ENCODE measurements at places on chromosomes 1 and 21. TPM values are rescaled to one million over a fixed set of nuclear protein-coding genes. Genes with fewer than 3 reads are reported as not detected.
A peak's percentile ranks its signal among the peaks of the same experiment; 100 is the strongest.

Gene LCA5L
- not detected for total RNA-seq

Gene TSPEAR
- total RNA-seq: 0.47 TPM

Gene PPM1J
- not detected for total RNA-seq

Gene SH3BGR
- total RNA-seq: 2.6 TPM

Gene PANK4
- 82.5 TPM for total RNA-seq

Gene SNRPE
- 66.6 TPM for total RNA-seq

Gene SDCCAG8
- 66.5 TPM for total RNA-seq

Gene CD58
- 63.0 TPM for total RNA-seq

GRCh38 chr1:157961805-157962762, 31.4 kb upstream of the KIRREL1 start:
- H3K4me1 ChIP-seq: no peaks in the 10 kb centered on the region
- no peak overlapping the region for H3K27ac ChIP-seq
- no peaks in the 10 kb centered on the region for H3K36me3 ChIP-seq
- H3K27me3 ChIP-seq: no peaks in the 10 kb centered on the region
- no peak for DNase-seq

DNA sequence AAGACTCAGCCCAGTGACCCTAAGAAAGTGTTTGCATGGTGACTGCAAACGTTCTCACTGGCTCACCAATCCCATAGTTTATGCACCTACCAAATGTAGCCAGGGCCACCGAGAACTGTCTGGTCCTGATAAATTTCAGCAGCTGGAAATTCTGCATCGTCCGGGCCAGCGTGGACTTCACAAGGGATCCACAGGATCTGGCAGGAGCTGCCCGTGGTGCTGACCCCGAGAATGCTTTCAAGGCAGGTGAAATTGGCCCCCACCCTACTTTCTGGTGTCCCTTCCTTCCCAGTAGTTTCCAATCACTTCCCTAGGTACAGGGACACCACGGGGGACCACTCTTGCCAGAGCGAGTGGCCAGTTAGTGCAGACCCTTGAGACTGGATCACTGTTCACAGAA, 26.2 kb downstream of the UBASH3A start:
- H3K4me3 ChIP-seq: no peak overlapping the region
- DNase-seq: no peak
- no peaks in the 10 kb centered on the region for H3K4me1 ChIP-seq
- no peaks in the 10 kb centered on the region for H3K27me3 ChIP-seq

GRCh38 chr21:46003575-46004007, 22.0 kb downstream of the COL6A1 start:
- H3K27me3 ChIP-seq: no peaks in the 10 kb centered on the region
- peak; percentile 45 for DNase-seq

- no peaks in the 10 kb centered on the region for H3K27me3 ChIP-seq
- no peaks in the 10 kb centered on the region for H3K36me3 ChIP-seq
- H3K27ac ChIP-seq: peak overlapping the region; percentile 52
- H3K4me1 ChIP-seq: peaks cover 26% of the 10 kb centered on the region
- H3K4me3 ChIP-seq: peak overlapping the region; percentile 2
These were observed 179.4 kb downstream of the HIVEP3 start for GRCh38 chr1:41739061-41739955.

DNA sequence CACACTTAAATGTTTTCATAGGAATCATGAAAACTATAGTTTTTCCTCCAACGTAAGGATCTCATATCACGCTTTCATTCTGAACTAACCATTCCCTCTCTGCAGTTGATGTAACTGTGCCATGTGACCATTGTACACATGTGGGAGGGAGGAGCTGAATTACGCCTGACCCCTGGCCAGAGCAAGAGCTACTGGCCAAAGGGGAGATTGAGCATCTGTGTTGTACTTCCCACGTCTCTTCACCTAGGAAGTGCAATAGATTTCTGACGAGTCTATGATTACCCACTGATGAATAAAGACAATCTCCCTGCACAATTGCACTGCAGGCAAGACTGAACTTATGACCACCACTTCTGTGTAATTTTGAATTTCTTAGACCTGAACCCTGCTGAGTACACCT, 24.0 kb downstream of the PTPRC start:
- no peak for DNase-seq
- H3K27me3 ChIP-seq: no peaks in the 10 kb centered on the region
- H3K4me1 ChIP-seq: no peaks in the 10 kb centered on the region
- H3K4me3 ChIP-seq: no peak overlapping the region
- H3K27ac ChIP-seq: peak overlapping the region; percentile 31

DNA sequence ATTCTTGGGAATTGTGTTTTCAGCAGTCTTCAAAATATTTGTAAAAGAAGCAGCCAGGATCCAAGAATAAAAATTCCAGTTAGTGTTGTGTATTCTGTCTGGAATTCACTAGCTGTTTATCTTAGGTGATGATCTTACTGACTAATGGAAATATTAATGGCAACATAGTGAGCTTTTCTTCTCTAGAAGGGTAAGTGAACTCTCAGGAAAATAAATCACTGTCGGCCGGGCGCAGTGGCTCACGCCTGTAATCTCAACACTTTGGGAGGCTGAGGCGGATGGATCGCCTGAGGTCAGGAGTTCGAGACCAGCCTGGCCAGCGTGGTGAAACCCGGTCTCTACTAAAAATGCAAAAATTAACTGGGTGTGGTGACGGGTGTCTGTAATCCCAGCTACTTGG, 87.4 kb upstream of the KIF1B start:
- H3K4me1 ChIP-seq: no peaks in the 10 kb centered on the region
- DNase-seq: no peak
- H3K27me3 ChIP-seq: no peaks in the 10 kb centered on the region
- no peak overlapping the region for H3K27ac ChIP-seq
- H3K36me3 ChIP-seq: no peaks in the 10 kb centered on the region

GRCh38 chr1:88398338-88398737, 285.7 kb upstream of the PKN2 start:
- H3K27me3 ChIP-seq: no peaks in the 10 kb centered on the region
- H3K4me1 ChIP-seq: no peaks in the 10 kb centered on the region
- H3K27ac ChIP-seq: no peak overlapping the region
- no peaks in the 10 kb centered on the region for H3K36me3 ChIP-seq
- H3K4me3 ChIP-seq: no peak overlapping the region
- no peak for DNase-seq

GRCh38 chr1:231663211-231663792, 36.7 kb downstream of the DISC1 start:
- H3K27me3 ChIP-seq: no peaks in the 10 kb centered on the region
- no peak overlapping the region for H3K27ac ChIP-seq
- no peak for DNase-seq

GRCh38 chr1:229025576-229025975, 245.3 kb upstream of the RAB4A start:
- H3K27ac ChIP-seq: no peak overlapping the region
- no peaks in the 10 kb centered on the region for H3K36me3 ChIP-seq
- H3K4me3 ChIP-seq: no peak overlapping the region
- DNase-seq: no peak

DNA sequence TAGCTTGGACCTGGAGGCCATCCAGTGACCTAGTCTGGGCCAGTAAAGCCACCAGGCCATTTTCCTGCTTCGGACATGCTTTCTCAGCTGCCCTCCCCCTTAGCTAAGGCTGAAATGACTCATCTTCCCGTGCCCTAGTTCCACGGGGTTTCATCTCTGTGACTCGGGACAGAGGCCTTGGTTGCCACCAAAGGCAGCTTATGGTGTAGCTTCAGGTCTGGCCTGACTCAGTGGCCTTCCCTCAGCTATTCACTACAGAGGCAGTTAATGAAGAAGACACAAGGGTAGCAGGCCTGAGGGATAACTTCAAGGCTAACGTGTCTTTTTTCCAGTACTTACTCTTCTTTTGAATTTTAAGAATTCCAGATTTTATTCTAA, 82.4 kb downstream of the PBX1 start:
- no peak overlapping the region for H3K4me3 ChIP-seq
- no peaks in the 10 kb centered on the region for H3K27me3 ChIP-seq
- no peak for DNase-seq
- no peaks in the 10 kb centered on the region for H3K4me1 ChIP-seq
- H3K27ac ChIP-seq: peak overlapping the region; percentile 23

DNA sequence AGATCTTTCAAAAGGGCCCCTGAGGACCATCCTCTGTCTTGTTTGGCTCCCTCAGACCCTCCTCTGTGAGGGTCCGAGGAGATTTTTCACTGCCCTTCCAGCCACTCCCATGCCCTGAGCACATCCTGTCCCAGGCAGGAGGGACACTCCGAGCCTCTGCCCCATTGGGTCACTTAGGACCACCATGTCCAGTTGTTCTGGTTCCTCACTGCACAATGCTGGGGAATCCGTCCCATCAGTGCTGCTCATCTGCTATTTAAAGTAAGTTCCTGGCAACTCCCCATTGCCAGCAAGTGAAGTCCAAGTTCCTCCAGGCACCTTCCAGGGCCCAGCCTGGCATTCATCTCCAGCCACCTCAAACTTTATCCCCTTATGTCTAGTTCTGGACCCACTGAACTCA, 117.5 kb upstream of the GRIK3 start:
- no peaks in the 10 kb centered on the region for H3K27me3 ChIP-seq
- no peak overlapping the region for H3K27ac ChIP-seq
- no peak overlapping the region for H3K4me3 ChIP-seq
- H3K36me3 ChIP-seq: no peaks in the 10 kb centered on the region

- no peaks in the 10 kb centered on the region for H3K36me3 ChIP-seq
- DNase-seq: no peak
- H3K27ac ChIP-seq: no peak overlapping the region
- no peaks in the 10 kb centered on the region for H3K27me3 ChIP-seq
- H3K4me3 ChIP-seq: no peak overlapping the region
These were observed 144.3 kb downstream of the NTPCR start for GRCh38 chr1:233094691-233095090.

DNA sequence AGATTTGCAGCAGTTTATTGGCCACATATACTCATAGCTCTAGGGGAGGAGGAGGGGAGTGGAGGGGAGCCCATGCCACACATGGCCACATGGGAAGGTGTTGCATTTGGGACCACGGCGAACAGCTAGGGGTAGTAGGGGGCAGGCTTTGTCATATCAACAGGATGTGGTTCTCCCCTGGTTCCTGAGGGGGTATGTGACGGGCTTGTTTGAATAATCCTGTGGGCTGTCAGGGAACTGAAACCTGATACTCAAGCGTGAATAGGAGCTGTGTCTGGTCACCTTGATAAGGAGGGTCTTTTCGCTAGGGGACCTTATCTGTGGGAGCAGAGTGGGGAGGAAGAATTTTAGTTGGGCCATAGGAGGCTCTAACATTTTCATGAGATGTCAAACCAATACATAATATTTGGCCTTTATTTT, 264.7 kb downstream of the CTH start:
- no peaks in the 10 kb centered on the region for H3K36me3 ChIP-seq
- no peak overlapping the region for H3K4me3 ChIP-seq
- no peak for DNase-seq

- DNase-seq: no peak
- no peak overlapping the region for H3K27ac ChIP-seq
- no peaks in the 10 kb centered on the region for H3K27me3 ChIP-seq
- H3K36me3 ChIP-seq: no peaks in the 10 kb centered on the region
These were observed 13.1 kb upstream of the SLC30A1 start for GRCh38 chr1:211591980-211592493.

- no peak overlapping the region for H3K27ac ChIP-seq
- H3K27me3 ChIP-seq: no peaks in the 10 kb centered on the region
- H3K4me3 ChIP-seq: no peak overlapping the region
- no peaks in the 10 kb centered on the region for H3K36me3 ChIP-seq
- no peaks in the 10 kb centered on the region for H3K4me1 ChIP-seq
- no peak for DNase-seq
These were observed 19.5 kb upstream of the SELENON start for GRCh38 chr1:25780318-25781129.

DNA sequence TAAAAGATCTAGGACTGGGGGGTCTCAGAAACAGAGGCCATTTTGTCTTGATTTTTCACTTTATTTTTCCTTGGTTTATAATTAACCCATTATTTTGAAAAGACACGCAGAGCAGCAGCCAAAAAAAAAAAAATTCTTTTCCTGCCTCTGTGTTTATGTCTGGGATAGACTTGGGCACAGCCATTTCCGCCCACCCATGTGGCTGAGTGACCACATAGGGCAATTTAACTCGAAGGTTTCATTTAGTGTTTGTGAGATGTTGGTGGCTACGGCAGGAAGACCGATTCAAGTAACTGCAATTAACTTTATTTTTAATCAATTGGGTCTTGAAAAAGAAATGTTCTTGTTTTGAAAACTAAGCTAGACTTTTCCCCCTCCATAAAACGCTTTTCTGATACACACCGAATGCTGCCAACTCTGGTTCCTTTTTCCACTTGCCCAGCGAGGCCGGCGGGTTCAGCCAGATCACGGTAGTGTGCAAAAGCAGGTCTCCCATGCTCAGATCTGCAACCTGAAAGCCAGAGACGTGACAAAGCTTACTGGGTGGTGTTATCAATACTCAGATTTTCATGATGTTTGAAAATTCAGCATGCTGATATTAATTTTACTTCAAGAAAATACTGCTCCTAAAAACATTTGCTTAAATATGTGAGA, 97.4 kb upstream of the KRTAP19-8 start:
- H3K4me1 ChIP-seq: no peaks in the 10 kb centered on the region
- H3K27me3 ChIP-seq: no peaks in the 10 kb centered on the region
- H3K36me3 ChIP-seq: no peaks in the 10 kb centered on the region
- DNase-seq: no peak
- H3K4me3 ChIP-seq: no peak overlapping the region

GRCh38 chr1:168095476-168095875, 41.3 kb downstream of the GPR161 start:
- H3K27me3 ChIP-seq: no peaks in the 10 kb centered on the region
- no peak overlapping the region for H3K4me3 ChIP-seq

DNA sequence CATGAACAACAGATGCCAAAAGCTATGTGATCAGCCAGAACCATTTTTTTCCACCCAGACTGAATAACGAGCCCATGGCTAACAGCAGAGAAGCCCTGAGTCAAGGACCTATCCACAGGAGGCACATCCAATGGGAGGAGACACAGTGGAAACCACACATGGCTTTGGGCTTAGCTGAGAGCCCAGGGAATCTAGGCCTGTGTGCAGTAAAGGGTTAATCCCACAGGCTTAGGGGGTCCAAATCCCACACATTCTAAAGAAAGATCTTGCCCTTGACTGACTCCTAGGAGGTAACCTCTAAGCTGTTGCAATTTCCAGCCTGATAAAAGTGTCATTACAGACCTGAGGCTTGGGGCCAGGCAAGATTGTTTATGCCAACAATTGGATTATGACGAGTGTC, 194.5 kb downstream of the DSCAM start:
- H3K36me3 ChIP-seq: no peaks in the 10 kb centered on the region
- no peak overlapping the region for H3K4me3 ChIP-seq
- DNase-seq: no peak
- H3K4me1 ChIP-seq: no peaks in the 10 kb centered on the region

GRCh38 chr1:226643611-226644540, 95.2 kb downstream of the ITPKB start:
- H3K36me3 ChIP-seq: peaks cover 56% of the 10 kb centered on the region
- peak; percentile 47 for DNase-seq
- H3K4me1 ChIP-seq: peaks cover 26% of the 10 kb centered on the region
- H3K27ac ChIP-seq: peak overlapping the region; percentile 47

- H3K27me3 ChIP-seq: no peaks in the 10 kb centered on the region
- no peaks in the 10 kb centered on the region for H3K36me3 ChIP-seq
- H3K4me3 ChIP-seq: no peak overlapping the region
- no peaks in the 10 kb centered on the region for H3K4me1 ChIP-seq
- no peak overlapping the region for H3K27ac ChIP-seq
- DNase-seq: no peak
These were observed 10.2 kb upstream of the UBR4 start for GRCh38 chr1:19220080-19220846.
